ENCODE measurements at places on chromosomes 11 and 22.

- no peak for DNase-seq
These were observed 39.8 kb upstream of the CDON start for GRCh38 chr11:126102436-126102981.

GRCh38 chr11:50174189-50174588 lies 141.5 kb downstream of the OR4C45 start:
- DNase-seq, result no peak

DNA sequence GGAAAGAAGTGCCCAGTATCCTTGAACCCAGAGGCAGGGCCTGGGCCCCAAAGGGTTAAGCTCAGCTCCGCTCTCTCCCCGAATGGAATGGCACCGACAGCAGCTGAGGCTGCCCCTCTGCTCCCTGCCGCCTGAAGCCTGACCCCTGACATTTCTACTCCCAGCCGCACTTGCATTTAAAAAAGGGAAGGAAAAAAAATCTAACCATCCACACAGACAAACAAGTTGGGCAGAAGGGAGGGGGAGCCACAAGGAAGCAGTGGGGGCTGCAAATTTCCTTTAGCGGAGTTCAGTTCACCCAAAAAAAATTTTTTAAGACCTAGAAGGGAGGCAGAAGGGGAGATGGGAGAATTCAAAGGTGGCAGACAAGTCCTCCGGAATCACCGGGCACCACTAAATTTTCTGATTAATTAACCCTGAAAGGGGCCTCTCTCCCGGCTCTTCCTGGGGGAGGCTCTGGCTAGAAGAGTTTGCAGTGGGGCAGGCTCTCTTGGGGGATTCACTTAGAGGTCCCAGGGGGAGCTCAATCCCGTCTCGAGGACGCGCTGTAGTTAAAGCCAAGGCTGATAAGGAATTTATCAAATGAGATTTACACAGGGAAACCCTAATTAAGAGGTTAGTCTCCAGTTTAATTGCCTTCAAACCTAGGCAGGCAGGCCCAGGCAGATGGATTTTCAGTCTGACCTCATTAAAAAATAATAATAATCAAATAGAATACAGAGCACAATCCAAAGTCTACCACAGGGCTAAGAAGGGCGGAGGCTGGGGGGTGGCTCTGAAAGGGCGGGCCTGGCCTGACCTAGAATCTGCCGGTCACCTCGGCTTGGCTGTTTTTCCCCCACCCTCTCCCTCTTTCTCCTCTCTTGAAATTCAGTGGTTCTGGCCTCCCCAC lies 25.6 kb downstream of the MN1 start:
- DNase-seq, result no peak

DNA sequence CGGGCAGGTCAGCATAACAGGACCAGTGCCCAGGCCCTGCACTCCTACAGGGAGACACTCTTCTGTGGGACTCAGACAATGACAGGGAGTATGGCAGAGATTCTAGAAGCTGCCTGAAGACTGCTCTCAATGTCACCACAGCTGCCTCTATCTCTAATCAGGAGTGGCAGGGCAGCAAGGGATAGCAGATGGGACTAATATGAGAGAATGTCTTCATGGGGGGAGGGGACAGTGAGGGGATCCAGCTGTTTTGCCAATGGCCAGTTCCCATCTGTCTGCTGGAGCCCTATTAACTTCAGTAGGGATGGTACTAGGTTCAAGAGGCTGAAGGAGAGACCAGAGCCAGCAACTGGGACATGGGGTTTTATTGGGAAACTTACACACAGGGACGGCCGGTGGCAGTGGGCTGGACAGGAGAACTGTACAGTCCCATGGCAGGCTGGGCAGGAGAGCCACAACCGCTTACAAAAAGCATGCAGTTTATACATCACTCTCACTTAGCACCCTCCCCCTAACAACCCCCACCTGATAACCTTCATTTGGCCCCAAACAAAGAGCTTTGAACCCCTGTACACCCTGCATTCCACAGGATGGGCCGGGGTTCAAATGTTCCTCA lies 2.5 kb upstream of the CD82 start:
- DNase-seq, result no peak

DNA sequence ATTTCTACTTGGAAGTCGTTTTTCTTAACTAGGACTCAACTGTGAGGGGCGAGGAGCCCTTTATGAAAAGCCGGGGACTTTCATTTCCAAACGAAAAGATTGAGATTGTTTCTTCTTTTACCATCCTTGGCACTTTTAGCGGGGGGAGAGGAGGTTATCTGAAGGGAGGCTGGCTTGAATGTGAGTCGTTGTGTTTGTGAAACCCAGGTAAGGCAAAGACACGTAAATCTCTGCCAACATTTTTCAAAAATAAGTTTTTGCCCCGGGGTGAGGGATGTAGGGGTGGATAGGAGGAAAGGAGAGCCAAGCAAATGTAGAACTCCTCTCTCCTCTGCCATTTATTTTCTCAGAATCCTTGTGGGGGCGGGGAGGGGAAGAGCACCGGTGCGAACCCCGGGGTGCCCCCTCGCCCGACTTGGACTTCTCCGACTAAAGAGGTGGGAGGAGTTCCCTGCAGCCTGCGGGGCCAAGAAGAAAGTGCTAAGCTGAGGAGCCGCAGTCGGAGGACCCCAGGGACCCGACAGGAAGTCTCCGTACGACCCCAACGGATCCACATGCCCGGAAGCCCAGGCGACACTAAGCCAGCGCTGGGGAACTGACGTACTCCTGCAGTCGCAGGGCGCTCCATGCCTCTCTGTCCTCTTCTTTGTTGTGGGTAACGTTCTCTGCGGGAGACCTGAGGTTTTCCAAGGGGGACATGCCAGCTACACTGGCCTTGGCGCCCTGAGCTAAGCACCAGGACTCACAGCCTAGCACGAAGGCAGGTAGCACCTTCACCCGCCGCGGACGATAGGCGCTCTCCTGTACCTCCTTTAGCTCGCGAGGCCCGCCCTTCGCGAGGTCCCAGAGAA lies 2.4 kb upstream of the WT1 start:
- DNase-seq, result no peak

DNA sequence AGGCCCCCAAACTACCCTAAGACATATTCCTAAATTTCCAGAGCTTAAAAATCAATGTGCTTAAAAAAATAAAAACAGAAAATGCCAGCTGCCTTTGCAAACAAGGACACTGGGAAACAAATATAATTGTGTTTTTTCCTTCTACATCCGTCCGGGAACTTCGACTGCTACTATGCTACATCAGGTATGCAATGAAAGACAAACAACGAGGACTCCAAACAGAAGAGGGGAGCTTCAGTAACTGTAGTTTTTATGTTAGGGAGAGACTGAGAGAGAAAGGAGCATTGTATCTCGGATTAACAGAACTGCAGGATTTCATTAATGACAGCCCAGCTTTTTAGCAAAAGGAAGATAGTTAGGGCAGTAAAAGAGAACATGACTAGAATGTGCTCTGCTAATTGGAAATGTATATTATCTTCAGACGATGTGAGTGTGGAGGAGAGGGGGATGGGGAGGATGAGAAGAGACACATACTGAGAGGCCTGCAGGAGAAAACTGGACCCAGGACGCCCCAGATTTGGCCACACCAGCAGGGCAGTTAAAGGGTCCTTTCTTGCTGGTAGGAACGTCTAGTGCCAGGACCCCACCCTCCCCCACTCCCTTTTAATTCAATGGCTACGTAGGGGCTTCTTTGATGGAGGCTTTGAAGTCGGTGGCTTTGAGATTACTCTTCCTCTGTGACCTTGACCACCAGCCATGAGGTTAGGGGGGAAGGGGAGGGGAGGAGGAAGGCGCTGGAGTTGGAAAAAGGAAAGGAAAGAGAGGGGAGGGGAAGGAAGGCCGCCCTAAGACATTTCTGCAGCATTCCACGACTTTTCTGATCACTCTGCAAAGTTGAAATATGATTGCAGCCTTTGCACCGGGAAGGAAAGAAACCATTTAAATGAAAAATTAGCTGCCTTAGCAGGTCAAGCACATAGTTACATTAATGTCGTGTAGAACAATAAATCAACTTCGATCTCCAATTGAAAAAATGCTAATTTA lies 187.1 kb downstream of the BLID start:
- DNase-seq, result no peak
